ENCODE measurements at places on chromosomes 3 and 15.

GRCh38 chr3:158992463-158992862, 190.6 kb downstream of the MFSD1 start:
- DNase-seq, result no peak

GRCh38 chr15:60376677-60377095, 21.1 kb downstream of the ANXA2 start:
- DNase-seq, result no peak

GRCh38 chr15:78695046-78695671, 54.1 kb upstream of the CHRNB4 start:
- DNase-seq, result no peak

DNA sequence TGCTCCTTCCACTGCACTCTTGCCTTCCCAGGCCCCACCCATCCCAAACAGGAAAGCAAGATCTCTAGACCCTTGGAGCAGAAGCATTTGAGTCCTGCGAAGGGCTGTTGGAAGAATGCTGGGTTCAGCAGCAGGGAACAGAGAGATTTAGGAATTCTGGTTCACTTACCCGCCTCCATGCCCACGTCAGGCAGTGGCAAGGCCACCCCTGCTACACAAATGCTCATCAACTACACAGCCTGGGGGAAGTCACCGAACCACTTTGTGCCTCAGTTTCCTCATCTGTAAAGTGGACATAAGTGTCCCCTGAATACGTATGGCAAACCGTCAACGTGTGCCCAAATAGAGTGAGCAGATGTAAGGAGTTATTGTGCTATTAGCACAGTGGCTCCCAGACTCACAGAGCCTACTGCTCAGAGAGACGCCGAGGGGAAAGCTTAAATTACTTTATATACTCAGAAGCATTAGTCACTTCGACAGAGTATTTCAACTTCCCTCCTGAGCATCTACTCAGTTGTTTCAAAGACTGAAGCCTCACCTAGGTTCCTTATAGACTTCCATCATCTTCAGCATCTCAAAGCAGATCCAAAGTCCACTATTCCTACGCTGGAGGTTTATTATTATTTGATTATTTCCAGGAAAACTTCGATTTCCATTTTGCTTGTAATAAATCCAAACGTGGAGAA, 905 bp downstream of the HOMER2 start:
- DNase-seq, result no peak

Measured in stimulated activated CD4-positive, alpha-beta T cell treated with anti-CD3 and anti-CD28 coated beads, Interleukin-12 subunit alpha, Interleukin-12 subunit beta, amount 100 ng/mL, for 48 hours (primary cell).